CD4-positive, alpha-beta memory T cell (primary cell): ENCODE measurements at places on chromosomes 5 and 9.

- no peak for DNase-seq
Measured at GRCh38 chr5:53350368-53350767, 130.1 kb upstream of the FST start.

DNA sequence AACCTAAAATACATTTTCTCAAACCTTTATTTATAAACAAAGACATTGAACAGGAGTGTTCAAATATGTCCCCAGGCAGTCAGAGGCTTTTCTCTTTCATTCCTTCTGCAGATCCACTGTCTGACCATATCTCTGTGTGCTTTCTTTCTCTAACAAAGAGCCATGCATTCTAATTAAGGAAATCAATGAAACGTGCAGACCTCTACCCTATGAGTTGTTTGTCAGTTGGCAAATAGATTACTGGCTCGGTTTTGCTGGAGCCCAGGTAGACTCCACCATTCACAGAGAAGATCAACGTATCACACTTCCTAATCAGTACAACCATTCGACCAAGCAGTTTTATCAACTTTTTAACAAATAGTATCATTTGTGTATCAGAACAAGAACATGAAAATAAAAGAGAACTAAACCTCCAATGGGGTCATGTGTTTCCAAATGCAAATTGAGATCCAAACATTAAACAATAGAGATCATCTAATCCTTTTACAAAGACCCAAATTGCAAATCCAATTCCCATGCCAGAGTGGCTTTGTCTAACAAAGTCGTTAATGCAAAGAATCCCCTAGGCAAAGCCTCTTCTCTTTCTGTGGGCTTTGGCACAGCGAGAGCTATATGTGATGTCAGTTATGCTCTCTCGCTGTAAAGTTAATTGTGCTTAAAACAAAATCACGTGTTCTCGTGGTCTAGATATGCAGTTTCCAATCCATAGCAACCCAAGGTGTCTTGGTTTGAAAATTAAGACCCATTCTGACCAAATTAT lies 16.8 kb downstream of the KLF4 start:
- DNase-seq = no peak

DNA sequence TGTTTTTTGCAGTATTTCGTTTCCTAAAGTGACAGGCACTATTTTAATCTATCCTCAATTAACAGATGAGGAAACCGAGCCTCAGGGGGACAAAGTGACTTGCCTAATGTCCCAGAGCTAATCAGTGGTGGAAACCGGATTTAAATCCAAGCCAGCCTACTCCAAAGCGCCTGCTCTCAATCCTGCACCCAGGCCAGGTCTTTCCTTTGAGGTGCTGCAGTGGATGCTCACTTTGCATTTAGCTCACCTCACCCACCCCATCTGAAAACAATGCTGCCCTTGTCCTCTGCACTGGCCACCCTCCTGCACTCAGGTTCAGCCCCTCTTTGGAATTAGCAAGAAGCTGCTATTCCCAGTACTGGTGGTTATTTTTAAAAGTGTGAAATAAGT lies 16.0 kb downstream of the ANGPTL2 start:
- DNase-seq = no peak

DNA sequence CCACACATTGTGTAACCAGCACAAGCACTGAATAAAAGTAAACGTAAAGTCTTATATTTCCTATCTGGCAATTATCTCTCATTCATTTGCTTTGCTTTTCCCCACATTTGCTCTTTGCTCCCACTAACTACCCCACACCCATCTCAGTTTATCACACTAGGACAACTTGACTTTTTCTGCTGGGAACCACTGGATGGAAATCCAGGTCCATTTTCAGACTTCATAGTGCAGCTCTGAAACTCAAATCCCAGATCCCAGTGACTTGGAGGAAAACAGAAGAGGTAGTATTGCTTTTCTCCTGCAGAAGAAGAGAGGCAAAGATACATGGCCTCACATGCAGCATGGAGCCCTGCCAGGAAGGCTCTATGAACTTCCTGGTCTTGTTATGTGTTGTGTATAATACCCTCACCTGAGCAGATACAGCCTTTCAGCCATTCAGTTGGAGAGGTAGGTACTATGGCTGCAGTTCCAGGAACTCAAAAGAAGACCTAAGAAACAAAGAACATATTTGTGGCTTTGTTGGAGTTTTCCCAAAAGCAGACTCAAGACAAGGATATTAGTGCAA lies 90.0 kb upstream of the NIPBL start:
- DNase-seq = no peak

- no peak for DNase-seq
Measured at GRCh38 chr9:31078175-31078574, 1306.3 kb upstream of the ACO1 start.

GRCh38 chr9:14882090-14882489 lies 28.1 kb downstream of the FREM1 start:
- DNase-seq = no peak
